ENCODE measurements at places on chromosomes 11 and 22.

GRCh38 chr11:17141156-17141555 lies 63.7 kb upstream of the RPS13 start:
- DNase-seq, result no peak

DNA sequence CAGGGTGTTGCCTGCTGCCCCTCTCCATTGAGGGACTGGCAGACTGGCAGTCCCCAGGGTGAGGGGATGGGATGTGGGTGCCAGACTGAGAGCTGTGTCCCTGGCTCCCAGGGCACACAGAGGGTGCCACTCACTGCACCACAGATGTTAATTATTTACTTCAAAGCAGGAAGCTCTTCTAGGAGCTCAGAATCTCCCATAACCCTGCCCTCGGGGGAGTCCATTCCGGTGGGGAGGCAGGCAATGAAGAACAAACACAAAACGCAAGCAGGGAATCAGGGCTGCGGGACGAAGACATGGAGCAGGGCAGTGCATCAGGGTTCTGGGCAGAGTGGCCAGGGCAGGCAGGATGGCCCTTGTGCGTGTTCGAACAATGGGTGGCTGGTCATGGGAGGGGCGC lies 24.4 kb upstream of the FLRT1 start:
- DNase-seq, result no peak

GRCh38 chr11:66800720-66801428 lies 42.4 kb upstream of the RCE1 start:
- no peak for DNase-seq

DNA sequence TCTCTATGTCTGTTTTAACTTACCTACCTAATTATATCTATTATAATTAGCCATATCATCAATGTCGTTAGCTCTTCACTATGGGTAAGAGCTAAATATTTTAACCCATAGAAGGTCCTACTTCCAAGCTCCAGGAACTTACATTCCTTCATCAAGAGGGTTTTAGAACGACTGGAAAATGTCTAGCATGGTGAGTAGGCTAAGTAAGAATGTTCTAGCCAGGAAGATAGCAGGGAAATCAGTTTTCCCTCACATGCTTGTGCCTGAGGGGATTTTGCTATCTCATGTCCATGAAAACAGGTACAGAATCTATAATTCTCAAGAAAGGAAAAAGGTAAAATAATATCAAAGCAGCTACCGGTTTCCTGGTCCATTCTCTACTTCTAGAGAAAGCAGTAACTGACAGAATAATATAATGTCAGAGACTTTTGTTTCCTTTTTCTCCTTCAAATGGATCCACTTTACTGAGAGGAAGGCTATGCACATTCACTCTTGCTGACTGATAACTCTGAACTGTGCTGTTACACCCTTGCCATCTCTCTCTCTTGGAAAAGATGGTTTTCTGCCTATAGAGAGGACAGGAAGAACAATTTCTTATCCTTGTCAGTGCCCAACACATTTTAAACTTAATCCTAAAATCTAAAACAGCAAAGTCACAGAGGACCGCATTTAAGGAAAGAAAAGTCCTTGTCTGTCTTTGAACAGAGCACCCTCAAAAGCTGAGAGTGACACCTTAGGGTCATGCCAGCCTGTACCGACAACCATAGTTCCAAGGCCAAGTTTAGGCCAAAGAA lies 67.0 kb downstream of the MAML2 start:
- peak; percentile 51 for DNase-seq

DNA sequence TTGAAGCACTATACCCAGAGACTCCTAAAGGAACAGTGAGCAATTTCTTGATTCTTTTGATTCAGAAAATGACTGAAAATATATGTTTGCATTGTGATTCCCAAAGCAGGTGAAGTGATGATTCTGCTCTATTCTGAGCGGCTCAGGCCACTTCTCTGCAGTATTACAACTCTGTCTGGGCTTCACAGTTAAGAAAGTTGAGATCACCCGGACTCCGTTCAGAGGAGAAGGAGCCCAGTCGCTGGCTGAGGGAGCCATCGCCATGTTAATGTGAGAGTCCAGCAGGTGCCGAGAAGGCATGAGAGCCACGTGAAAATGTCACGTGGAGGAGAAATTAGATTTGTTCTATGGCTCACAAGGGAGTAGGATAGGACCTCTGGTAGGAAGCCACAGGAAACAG lies 91.6 kb downstream of the SCN3B start:
- DNase-seq, result no peak

- DNase-seq, result no peak
These were observed 61.2 kb upstream of the RRAS2 start for GRCh38 chr11:14420223-14420622.

DNA sequence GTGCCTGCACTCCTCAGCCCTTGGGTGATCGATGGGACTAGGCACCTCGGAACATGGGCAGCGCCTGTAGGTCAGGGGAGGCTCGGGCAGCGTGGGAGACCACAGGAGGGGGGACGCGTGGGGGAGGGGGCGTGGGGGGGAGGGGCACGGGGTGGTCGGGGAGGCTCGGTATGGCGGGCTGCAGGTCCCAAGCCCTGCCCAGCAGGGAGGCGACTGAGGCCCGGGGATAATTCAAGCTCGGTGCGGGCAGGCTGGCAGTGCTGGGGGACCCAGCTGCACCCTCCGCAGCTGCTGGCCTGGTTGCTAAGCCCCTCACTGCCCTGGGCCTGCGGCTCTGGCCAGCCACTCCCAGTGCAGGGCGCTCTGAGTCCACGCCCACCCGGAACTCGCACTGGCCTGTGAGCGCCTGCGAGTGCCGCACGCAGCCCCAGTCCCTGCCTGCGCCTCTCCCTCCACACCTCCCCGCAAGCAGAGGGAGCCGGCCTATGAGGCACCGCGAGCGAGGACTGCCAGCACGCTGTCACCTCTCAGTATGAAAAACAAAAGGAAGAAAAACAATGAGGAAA lies 1698.3 kb upstream of the RAG2 start:
- DNase-seq, result no peak

DNA sequence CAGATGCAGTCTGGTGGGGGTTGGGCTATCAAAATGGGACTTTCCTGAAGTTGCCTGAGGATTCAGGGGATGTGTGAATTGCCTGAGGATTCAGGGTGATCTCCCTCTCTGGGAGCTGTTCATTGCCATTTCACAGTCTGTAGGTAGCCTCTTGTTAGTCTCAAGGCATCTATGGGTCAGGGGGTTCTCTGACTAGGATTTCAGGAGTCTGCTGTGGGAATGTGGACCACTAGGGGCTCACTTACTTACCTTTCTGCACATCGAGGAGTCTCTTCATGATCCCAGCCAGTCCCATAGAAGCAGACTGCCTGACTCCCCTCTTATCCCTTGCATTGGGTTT lies 54.0 kb downstream of the KCNQ1OT1 start:
- DNase-seq, result no peak

DNA sequence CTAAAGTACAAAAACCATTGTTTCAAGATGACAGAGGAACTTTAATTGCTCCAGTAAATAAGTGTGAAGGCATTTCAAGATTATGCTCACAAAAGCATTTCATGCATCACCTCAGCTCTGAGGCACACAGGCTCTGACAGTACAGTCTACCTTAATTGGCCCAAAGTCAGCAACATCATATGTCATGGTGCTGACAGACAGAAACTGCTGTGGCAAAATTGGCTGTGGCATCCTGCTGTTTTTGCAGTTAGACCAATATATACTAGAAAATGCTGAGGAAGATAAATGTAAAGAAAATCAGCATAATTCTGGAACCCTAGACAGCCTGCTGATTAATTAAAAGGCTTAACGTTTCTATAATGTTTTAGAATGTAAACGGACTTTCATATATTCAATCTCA lies 34.9 kb upstream of the PPP2R1B start:
- no peak for DNase-seq

- peak; percentile 21 for DNase-seq
These were observed 110.9 kb downstream of the TSPAN18 start for GRCh38 chr11:44837661-44838060.

GRCh38 chr11:123457187-123457770 lies 27.2 kb downstream of the GRAMD1B start:
- no peak for DNase-seq

- peak; percentile 15 for DNase-seq
These were observed 74.6 kb upstream of the RTL6 start for GRCh38 chr22:44572414-44573207.

DNA sequence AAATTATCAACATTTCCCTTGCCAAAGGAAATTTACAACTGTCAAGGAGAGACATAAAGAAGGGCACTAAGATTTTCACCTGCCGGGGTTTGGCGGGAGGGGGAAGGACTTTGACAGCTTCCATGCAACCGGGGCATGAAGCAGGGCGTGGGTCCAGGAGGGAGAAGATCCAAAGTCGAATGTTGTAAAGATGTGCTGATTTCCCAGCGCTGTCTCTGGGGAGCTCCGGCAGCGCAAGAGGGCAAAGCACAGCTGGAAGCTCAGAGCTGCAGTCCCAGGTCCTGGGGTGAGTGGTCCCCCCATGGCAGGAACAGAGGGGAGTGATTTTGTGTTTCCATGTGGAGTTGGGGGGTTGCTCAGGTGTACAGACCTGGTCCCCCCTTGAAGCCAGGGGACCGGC lies at the start of gene MS4A10:
MS4A10 (plus strand) TSS at position 198 of the 400 bp plus-strand sequence. CDS start 5,003 bp downstream, outside the sequence.
- no peak for DNase-seq

DNA sequence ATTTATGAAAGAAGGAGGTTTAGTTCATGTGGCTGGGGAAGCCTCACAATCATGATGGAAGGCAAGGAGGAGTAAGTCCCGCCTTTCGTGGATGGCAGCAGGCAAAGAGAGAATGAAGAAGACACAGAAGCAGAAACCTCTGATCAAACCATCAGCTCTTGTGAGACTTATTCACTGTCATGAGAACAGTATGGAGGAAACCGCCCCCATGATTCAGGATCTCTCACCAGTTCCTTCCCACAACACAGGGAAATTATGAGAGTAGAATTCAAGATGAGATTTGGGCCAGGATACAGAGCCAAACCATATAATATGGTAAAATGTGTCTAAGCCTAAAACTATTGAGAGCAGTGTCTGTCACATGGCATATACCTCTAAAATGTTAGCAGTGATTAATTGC lies 503.8 kb upstream of the CCDC179 start:
- no peak for DNase-seq

- DNase-seq, result no peak
These were observed 424.6 kb upstream of the CADM1 start for GRCh38 chr11:115928811-115929210.

DNA sequence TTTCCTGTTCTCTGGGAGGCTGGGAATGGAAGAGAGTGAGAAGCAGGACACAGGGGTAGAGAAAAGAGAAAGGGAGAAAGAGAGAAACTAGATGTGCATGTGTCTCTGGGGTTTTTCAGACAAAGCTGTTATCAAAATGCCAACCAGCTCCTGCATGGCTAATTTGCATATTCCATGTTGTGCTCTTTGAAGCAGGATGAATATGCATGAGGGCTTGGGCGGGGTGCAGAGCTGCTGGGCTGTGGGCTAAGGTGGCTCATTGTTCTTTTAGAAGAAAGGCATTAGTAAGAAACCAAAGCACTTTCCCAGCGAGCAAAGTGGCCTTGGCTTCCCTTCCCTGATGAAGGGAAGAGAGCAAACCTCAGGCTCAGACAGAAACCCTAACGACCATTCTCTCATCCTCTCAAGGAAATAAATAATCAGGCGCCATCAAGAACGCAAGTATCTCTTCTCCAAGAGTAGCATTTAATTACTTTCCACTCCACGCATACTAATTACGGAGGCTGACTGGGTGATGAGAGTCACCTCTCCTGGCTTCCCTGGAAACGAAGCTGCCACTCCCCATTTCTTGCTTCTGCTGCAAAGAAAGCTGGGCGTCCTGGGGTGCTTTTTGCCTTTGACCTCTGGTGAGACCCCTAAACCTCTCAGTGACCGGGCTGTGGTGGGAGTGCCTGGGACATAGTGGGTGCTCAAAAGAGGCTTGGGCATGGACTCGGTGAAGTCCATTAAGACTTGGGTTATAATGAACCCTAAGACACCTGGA lies 54.2 kb downstream of the FEZ1 start:
- no peak for DNase-seq

GRCh38 chr11:66042227-66042995 lies 6.5 kb downstream of the GAL3ST3 start:
- DNase-seq, result no peak

DNA sequence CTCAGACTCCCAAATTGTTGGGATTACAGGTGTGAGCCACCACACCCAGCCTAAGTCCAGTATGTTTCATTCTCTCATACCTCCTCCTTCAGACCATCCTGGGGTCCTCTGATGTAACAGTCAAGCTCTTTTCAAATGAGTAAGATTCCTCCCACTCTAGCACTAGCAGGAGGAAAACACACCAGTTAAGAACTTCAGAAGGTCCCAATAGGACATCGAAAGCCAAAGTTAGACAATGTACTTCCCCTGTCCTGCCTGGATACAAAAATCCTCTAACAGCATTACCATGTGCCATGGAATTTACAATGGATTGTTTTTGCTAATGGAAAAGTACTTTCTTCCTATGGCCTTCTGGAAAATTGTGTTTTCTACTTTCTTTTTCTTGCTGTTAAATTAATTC lies 67.1 kb downstream of the CCDC34 start:
- no peak for DNase-seq

DNA sequence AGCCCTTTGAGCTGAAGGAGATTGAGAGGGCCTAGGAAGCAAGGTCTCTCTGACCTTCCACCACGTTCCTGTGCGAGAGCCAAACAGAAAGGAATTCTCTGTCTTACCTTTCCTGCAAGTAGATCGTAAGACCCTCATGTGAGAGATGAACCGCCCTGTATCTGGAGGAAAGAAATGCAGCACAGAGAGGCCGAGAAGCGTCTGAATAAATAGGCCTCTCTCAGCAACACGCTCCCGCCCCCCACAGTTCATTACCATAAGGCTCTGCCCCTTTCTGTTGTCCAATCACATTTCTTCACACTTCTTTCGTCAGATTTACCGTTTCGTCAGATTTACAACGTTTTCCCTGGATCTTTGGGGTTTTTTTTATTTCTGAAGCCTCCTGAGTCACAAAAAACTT lies 90.3 kb downstream of the BLID start:
- no peak for DNase-seq

- no peak for DNase-seq
These were observed 12.9 kb upstream of the LRRC32 start for GRCh38 chr11:76683161-76684095.

- DNase-seq, result no peak
These were observed 157.5 kb downstream of the WNT11 start for GRCh38 chr11:76048763-76049162.

DNA sequence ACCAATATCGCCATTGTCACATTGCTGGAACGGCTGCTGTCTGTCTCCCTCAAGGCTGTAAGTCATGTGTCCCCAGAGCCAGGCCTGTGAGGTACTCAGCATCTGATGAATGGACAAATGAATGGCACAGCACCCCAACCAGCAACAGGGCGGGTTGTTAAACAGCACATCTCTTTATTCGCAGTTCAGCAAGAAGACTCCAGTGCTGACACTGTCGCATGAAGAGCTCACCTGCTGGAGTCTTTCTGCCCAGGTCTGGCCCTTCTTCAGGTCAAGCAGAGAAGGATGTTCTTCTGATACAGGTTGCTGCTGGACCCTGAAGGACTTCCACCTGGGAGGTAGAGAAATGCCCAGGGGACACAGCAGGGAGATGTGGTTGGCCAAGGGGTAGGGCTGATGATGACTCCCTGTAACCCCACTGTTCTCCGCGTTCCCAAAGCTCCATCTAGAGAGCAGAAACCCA lies 4.8 kb downstream of the SPATA19 start:
- DNase-seq, result no peak
